Cortex of kidney (tissue), 1 donor: ENCODE measurements at places on chromosomes 16 and 17.

GRCh38 chr17:74012465-74012864, 191.0 kb upstream of the RPL38 start:
- no peak for DNase-seq

DNA sequence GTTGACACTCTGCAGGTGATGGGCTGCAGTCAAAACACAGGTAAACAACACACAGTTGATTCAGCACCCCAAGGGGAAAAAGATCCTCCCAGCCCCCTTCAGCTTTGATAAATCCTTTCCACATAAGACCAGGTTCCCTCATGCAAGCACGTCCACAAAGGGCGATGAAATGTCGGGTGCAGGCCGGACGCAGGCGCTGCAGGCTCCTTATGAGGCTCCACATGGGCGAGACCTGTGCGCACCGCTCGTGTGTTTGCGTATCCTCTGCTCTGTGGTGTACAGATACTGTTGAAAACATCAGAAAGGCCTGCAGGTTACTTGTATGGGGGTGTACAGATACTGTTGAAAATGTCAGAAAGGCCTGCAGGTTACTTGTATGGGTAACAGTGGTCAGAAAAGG, 14.4 kb upstream of the ZNF750 start:
- no peak for DNase-seq

GRCh38 chr17:78724544-78724943, 57.5 kb downstream of the CYTH1 start:
- no peak for DNase-seq

DNA sequence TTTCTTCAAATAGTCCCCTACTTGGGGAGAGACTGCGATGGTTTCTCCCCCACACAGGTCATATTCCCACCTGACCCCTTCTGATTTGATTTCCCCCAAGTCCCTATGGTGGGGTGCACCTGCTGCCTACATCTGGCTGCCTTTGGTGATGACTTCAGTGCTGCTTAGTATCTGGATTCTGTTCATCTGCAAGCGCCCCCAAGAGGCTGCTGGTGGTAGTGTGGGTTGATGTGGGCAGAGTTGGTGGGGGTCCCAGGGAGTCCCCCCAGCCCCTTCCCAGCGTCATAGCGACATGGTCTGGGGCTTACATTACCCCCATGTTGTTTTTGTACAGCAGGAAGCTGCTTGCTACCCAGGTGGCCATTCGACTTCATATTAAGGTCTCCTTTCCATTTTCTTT, 99.2 kb downstream of the NTN1 start:
- DNase-seq = no peak

- no peak for DNase-seq
Measured at GRCh38 chr16:28621481-28622155, 11.8 kb upstream of the SULT1A1 start.

DNA sequence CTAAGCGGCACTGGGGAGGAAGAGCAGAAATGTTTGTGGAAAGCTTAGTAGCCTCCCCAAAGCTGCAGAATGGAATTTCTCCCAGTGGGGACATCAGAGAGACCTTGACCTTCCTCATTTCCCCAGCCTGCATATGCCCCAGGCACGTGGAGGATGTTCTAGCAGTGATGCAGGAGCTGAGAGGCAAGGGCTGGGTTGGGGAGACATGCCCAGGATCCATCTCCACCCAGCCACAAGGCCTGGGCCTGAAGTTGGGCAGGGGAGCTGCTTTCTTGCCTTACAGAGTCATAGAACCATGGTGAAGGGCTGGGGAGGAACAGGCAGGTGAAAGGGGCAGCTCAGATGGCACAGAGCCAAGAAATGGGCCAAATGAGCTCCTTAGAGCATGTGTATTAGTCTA, 104.0 kb downstream of the TMEM132E start:
- DNase-seq = no peak

GRCh38 chr16:5557966-5558365, 460.4 kb upstream of the EEF2KMT start:
- no peak for DNase-seq
